Heart right ventricle (tissue), 16 donors: ENCODE measurements at places on chromosomes 16 and 17. TPM values are rescaled to one million over a fixed set of nuclear protein-coding genes. Genes with fewer than 3 reads are reported as not detected.

Gene KRT24
- not detected for total RNA-seq

Gene TXNL4B
- total RNA-seq = 11.7 TPM

Gene KRT31
- total RNA-seq = not detected

Gene ALOX15B
- 0.16 TPM for total RNA-seq

Gene UQCRC2
- 1,141 TPM for total RNA-seq

Gene IRF8
- 5.7 TPM for total RNA-seq

Gene NPIPB8
- not detected for total RNA-seq

Gene MFAP4
- total RNA-seq = 32.6 TPM

Gene CHST5
- 0.08 TPM for total RNA-seq

Gene NPIPA7
- 5.1 TPM for total RNA-seq

Gene GP1BA
- total RNA-seq = 0.39 TPM

Gene ALOX12B
- total RNA-seq = not detected

Gene JUP
- 206 TPM for total RNA-seq

Gene TOM1L1
- 9.1 TPM for total RNA-seq

Gene MYH13
- total RNA-seq = not detected

Gene IL21R
- 0.12 TPM for total RNA-seq

Gene KCNAB3
- total RNA-seq = 0.47 TPM

Gene CCL15
- not detected for total RNA-seq

Gene CHST4
- not detected for total RNA-seq

Gene TSPAN10
- total RNA-seq = 0.12 TPM

Gene NXPH3
- total RNA-seq = 3.6 TPM

Gene ALDH3A1
- not detected for total RNA-seq

Gene CDH11
- 4.0 TPM for total RNA-seq

Gene PERCC1
- total RNA-seq = not detected

Gene KAT8
- 61.2 TPM for total RNA-seq

Gene CHRNE
- 1.5 TPM for total RNA-seq

Gene FTO
- 101 TPM for total RNA-seq

Gene CRYBA1
- total RNA-seq = not detected

Gene CACNA1H
- 4.0 TPM for total RNA-seq

Gene ELAC2
- 57.5 TPM for total RNA-seq

Gene TBX6
- total RNA-seq = 0.93 TPM

Gene TPSG1
- total RNA-seq = not detected

Gene NACA2
- not detected for total RNA-seq

Gene PCGF2
- total RNA-seq = 15.8 TPM

Gene XAF1
- 44.0 TPM for total RNA-seq

Gene MSLN
- total RNA-seq = 0.38 TPM

Gene LPCAT2
- total RNA-seq = 4.7 TPM

Gene EVPL
- total RNA-seq = not detected

Gene CIITA
- total RNA-seq = 9.6 TPM

Gene KRTAP2-2
- total RNA-seq = not detected

Gene ARL5C
- total RNA-seq = not detected

Gene NR1D1
- total RNA-seq = 35.1 TPM

Gene NPIPA2
- 1.1 TPM for total RNA-seq

Gene OR1A1
- total RNA-seq = not detected

Gene SOX9
- total RNA-seq = 7.9 TPM

Gene TBC1D16
- 18.5 TPM for total RNA-seq

Gene TRAP1
- 138 TPM for total RNA-seq

Gene SERPINF2
- 0.18 TPM for total RNA-seq
